ENCODE measurements at places on chromosomes 1 and 21. TPM values are rescaled to one million over a fixed set of nuclear protein-coding genes. Genes with fewer than 3 reads are reported as not detected.

The VASH2 gene
- polyA plus RNA-seq: 32.5 TPM

The MSH4 gene
- polyA plus RNA-seq: 0.39 TPM

The CCDC27 gene
- polyA plus RNA-seq: 0.27 TPM

The BGLAP gene
- 2.2 TPM for polyA plus RNA-seq

DNA sequence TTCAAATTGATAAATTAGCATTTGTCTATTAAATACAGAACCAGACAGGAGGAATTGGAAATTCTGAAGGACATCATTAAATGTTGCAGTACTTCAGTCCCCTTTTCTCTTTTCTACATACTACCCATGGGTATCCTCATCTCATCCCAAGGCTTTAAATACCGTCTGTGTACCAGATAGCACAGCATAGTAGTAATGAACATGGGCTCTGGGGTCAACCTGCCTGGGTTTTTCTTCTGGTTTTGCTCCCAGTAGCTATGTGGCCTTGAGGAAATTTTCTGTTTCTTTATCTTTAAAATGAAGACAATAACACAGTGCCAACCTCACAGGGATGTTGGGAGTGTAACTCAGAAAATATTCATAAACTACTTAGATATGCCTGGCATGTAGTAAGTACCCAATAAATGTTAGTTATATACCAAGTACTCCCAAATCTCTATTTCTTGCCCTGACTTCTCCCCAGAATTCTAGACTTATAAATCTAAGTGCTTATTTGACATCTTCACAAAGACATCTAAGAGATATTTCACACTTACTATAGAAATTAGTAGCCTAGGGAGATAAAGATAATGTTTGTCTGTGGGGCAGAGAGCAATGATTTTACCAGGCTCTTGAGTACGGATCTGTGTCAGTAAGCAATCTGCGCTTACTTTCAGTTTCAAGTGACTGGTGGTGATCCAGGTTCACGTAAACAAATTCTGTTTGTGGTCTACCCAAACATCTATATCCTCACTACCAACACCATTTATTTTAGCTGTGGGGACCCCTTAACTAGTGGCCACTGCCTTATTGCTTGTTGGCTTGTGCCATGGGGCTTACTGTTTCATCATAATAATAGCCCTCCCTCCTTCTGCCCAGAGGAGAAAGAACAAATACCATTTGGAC lies 37.3 kb downstream of the VANGL2 start:
- DNase-seq: no peak

- no peak for DNase-seq
Measured at GRCh38 chr1:107254306-107254705, 113.5 kb downstream of the NTNG1 start.

GRCh38 chr1:156860628-156861423 lies at the start of gene NTRK1:
Gene NTRK1 (plus strand): TSS chr1:156860865. CDS start chr1:156860935, 70 bp downstream.
- DNase-seq: no peak

GRCh38 chr1:185907246-185907645 lies 173.1 kb downstream of the HMCN1 start:
- peak; percentile 23 for DNase-seq

DNA sequence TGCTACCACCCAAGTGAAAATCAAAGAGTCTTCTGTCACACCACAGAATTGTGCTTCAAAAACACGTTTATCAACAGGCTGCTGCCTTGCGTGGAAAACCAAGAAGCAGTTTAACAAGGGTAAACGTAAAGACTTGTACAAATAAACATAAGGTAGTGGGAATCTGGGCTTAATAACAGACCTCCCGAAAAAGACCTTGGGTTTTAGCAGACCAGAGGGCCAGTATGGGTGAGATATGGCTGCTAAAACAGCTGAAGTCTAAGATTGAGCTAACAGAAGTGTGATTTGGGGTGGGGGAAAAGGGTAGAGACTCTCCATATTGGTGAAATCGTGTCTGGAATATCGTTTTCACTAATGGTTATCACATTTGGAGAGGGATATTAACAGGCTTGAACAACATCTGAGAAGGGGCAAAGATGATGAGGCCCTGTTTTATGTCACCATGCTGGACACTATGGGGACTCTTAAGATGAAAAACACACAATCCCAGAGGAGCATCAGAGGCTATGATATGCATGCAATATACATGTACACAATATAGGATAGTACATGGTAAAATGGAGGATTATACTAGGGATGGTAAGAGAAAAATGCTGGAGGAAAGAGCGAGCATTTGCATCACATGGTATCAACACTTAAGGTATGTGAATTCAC lies 1.4 kb downstream of the MOV10 start:
- no peak for DNase-seq

- DNase-seq: no peak
Measured at GRCh38 chr21:35050348-35051286, 1.5 kb upstream of the RUNX1 start.

DNA sequence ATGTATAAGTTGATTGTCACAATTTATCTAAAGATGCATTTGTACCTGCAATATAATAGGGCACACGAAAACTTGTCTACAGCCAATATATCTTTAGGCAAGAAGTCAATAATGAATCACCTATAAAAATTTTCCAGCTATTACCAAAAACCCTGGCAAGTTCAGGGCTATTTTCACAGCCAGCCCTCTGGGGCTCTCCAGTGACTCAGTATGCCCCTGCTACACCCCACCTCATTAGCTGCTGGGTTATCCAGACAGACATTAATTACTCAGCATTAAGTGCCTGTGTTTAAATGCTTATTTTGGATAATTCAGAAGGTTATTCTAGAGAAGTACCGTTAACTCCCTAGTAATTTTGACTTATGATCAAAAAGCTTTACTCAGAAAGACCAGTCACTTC lies 220.2 kb downstream of the TBX15 start:
- no peak for DNase-seq

DNA sequence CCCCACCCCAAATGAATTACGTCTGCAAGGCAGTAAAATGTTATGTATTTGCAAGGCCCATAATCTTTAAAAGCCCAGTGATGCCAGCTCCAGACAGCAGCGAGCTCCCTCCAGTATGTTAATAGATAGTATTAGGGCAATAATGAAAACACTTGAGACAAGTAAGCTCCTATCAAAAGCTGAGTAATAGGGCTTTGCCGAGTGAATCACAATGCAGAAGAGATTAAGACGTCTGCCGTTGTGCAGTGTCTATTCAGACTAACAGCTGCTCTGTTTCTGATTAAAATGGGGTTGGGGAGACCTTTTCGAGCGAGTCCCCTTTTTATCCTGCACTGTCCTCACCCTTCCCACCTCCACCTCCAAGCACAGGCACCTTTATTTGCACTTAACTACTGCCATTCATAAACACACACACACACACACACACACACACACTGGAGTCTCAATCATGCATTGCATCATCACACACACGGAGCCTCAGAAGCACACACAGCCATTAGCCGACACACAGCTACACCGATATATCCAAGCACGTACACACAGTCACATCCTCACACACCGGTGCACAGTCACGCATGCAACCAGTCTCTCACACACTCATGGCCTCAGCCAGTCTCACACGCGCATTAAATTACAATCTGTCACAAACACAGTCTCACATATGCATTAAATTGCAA lies 46.0 kb upstream of the FOXO6 start:
- no peak for DNase-seq

GRCh38 chr1:118049981-118050380 lies 120.4 kb downstream of the WDR3 start:
- no peak for DNase-seq

DNA sequence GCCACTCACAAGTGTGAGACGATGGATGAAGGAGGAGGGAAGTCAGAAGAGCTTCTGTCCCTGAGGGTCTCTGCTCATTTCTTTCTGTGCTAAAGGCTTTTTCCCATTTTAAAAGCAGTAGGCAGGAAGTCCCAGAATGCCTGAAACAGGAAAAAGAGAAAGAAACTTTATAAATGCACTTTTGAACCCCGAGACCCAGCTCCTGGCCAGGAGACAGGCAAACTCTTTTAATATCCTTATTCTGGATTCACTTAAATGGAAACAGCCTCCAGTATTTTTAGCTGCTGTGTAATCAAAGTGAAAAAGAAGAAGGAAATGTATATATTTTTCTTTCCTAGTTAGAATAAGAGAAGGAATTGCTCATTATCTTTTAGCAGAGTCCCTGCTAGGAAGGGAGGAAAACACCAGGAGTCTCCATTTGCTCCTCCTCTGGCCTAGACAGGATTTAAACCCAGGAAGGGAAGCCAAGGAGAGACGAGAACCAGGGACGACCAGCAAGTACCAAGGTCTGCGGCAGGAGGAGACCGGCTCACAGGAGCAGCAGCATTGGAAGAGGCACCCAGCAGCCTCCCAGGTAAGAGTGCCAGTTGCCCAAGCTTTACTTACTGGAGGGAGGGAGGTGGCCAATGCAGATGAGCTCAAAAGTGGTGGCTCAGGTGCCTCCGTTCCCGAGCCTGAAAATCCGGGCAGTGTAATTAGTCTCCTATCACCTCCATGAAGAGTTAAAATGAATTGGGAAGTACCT lies at the start of gene TNN:
TSS of gene TNN (plus strand) at position 472 of the 745 bp plus-strand sequence. CDS start 9,586 bp downstream, outside the sequence.
- no peak for DNase-seq

GRCh38 chr1:83882906-83883305 lies 116.0 kb downstream of the TTLL7 start:
- no peak for DNase-seq

DNA sequence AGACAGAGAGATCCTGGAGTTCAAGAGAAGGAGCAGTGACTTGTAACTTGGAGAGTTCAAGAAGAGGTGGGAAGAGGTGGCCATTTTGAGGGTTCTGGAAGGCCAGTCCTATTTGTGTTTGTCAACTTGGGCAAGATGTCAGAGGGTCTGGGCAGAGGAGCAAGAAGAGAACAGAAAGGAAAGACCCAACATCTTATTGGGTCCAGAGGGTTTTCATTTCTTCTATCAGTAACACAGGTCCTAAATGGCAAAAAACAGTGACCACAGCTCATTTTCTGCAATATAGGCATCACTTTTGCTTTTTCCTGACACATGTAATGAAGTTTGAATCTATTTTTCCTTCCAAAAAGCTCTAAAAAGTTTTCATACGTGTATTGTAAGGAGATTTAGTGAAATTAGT lies 38.3 kb upstream of the MAP10 start:
- DNase-seq: no peak

DNA sequence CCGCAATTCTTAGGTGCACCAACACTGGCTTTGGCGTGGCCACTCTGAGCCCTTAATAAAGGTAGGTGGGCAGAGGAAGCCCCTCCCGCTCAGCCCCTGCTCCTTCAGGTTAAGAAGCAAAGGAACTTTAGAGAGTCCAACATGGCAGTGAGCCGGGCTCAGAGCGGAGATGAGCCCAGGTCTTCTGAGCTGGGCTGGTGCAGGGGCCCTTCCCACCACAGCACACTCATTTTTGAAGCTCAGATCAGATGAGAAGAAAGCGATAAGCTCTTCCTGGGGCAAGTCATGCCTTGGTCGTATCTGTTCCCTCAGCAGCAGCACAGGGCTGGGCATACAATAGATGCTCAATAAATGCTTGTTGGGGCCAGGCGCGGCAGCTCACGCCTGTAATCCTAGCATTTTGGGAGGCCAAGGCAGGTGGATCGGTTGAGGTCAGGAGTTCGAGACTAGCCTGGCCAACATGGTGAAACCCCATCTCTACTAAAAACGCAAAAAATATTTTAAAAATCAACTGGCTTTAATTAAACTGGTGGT lies 51.1 kb upstream of the TARDBP start:
- no peak for DNase-seq

GRCh38 chr1:1971688-1972087 lies 31.9 kb downstream of the CFAP74 start:
- no peak for DNase-seq

DNA sequence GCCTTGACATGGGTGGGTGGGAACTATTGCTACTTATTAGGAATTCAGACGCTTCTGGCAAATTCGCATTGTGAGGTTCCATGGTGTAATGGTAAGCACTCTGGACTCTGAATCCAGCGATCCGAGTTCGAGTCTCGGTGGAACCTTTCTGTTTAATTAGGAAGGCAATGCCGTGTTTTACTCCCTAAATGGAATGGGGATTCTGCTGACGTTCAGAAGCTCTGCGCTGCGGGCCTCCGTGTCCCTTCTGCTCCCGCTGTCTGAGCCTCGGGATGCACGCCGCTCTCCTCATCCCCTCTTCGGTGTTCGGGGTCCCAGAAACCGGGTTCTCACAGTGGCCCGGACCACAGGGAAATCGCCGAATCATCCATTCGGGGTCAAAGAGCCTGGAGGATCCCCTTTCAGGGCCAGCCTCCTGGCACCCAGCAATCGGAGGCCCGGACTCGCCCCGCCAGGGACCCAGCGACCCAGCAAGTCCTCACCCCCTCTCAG lies 280.3 kb downstream of the FAM72C start:
- no peak for DNase-seq

DNA sequence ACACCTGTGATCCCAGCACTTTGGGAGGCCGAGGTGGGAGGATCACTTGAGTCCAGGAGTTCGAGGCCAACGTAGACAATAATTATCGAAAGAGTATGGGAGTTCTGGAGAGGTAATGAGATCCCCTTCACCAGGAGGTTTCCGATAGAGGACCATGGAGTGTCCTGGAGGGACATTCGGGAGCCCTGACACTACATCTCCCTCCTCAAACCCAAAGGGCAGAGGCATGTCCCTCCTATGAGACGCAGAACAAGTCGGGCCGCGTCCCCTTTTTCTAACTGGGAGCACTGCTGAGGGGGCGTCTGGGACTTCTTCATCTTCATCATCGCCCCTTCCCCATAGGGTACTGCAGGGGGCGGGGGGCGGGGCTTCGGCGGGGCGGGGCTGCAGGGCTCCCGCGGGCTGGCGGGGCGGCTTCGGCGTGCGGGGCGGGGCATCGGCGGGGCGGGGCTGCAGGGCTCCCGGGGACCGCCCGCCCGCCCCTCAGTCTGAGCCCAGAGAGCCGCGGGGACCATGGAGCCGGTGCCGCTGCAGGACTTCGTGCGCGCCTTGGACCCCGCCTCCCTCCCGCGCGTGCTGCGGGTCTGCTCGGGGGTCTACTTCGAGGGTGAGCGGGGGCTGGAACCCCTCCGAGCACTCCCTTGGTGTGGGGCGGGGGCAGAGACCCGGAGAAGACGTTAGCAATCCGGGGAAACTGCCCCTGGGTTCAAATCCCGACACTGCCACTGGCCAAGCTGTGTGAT lies at the start of gene THEMIS2:
TSS of gene THEMIS2 (plus strand) at position 486 of the 743 bp plus-strand sequence. CDS start at position 514, 28 bp downstream.
- DNase-seq: no peak

GRCh38 chr1:9292361-9293240 lies at the start of gene SPSB1:
Gene SPSB1 (plus strand): TSS chr1:9292894. CDS start chr1:9355892, 62,998 bp downstream.
- peak; percentile 74 for DNase-seq

- no peak for DNase-seq
Measured at GRCh38 chr1:19764848-19765247, 34.9 kb downstream of the TMCO4 start.

DNA sequence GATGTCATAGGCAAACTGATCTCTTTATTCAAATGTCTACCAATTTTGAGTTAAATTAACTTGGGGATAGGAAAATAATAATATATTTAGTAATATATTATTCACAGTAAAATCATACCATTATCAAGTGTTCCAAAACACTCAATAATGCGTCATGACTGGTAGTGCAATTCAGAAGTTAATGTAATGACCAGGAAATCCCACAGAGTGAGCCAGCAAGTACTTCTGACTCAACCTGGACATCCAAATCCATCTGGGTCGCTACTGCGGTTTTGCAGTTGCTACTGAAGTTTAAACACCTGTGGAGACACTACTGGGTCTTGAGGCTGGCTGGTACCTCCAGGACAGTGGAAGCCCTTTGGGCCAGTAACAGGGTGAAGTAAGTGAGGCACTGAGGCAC lies 44.8 kb downstream of the DPYD start:
- no peak for DNase-seq

GRCh38 chr1:232845406-232845955 lies 40.3 kb downstream of the MAP10 start:
- DNase-seq: no peak
